ENCODE measurements at places on chromosomes 3 and 15.

GRCh38 chr3:144028798-144029411 lies 57.3 kb downstream of the DIPK2A start:
- H3K27me3 ChIP-seq = no peaks in the 10 kb centered on the region
- DNase-seq = no peak
- H3K4me3 ChIP-seq = no peak overlapping the region

DNA sequence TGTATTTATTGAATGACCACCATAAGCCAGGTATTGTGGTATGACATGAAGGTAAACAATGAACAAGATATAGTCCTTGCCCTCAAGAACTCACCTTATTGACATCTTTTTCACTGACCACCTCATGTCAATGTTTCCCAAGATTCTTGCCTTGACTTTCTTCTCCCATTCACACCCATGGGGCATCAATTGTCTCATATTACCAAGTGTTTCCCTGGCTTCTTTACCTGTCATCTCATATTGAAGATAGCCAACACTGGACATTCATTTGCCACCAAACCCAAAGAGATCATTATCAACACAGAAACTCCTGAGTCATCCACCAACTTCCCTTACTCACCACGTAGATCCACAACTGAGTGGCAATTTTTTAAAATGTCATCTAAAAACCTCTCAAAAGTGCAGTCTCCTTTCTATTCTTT lies 2.2 kb downstream of the EFHB start:
- H3K4me1 ChIP-seq = no peaks in the 10 kb centered on the region
- no peaks in the 10 kb centered on the region for H3K36me3 ChIP-seq
- no peak overlapping the region for H3K4me3 ChIP-seq
- DNase-seq = no peak
- no peaks in the 10 kb centered on the region for H3K27me3 ChIP-seq
- H3K27ac ChIP-seq = no peak overlapping the region

GRCh38 chr3:141109751-141110150 lies 58.6 kb downstream of the SPSB4 start:
- peaks cover 2% of the 10 kb centered on the region for H3K4me1 ChIP-seq
- DNase-seq = no peak
- no peaks in the 10 kb centered on the region for H3K27me3 ChIP-seq
- no peak overlapping the region for H3K4me3 ChIP-seq

DNA sequence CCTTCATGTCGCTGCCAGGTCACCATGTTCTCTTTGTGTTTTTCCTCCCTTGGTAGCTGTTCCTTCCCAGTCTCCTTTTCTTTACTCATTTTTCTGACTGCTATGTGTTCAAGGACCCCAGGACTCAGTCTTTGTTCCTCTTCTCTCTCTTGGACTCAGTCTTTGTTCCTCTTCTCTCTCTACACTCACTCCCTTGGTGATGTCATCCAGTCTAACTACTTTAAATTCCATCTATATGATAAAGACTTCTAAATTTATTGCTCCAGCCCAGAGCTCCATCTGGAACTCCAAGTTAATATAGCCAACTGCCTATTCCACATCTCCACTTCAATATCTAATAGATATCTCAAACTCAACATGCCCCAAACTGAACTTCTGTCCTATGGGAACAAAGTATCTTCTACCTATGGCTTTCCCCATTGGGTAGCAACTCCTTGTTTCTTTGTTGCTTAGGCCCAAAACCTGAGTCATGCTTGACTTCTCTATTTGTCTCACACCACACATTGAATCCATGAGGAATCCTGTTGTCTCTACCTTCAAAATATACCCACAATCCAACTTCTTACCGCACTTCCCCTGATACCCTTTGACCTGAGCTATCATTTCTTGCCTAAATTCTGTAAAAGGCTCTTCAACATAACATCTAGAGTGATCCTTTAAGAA lies 4.9 kb upstream of the DYNC1LI1 start:
- no peak overlapping the region for H3K4me3 ChIP-seq
- no peaks in the 10 kb centered on the region for H3K27me3 ChIP-seq
- H3K27ac ChIP-seq = no peak overlapping the region

- no peak for DNase-seq
- H3K27me3 ChIP-seq = no peaks in the 10 kb centered on the region
- H3K27ac ChIP-seq = no peak overlapping the region
- no peaks in the 10 kb centered on the region for H3K4me1 ChIP-seq
- H3K36me3 ChIP-seq = peaks cover 15% of the 10 kb centered on the region
Observed at GRCh38 chr15:52667597-52667996, 11.6 kb downstream of the ATOSA start.

DNA sequence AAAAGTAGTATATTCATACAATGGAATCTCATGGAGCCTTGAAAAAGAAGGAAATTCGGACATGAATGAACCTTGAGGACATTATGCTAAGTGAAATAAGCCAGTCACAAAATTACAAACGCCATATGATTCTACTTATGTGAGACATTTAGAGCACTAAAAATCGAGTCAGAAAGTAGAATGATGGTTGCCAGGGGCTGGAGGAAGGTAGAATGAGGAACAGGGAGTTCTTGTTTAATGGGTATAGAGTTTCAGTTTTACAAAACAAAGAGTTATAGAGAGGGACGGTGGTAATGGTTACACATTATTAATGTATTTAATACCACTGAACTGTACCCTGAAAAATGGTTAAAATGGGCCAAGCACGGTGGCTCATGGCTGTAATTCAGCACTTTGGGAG lies 19.5 kb downstream of the UBXN7 start:
- no peaks in the 10 kb centered on the region for H3K36me3 ChIP-seq
- H3K4me1 ChIP-seq = peaks cover 6% of the 10 kb centered on the region
- H3K27ac ChIP-seq = no peak overlapping the region
- H3K27me3 ChIP-seq = no peaks in the 10 kb centered on the region
- DNase-seq = no peak
- no peak overlapping the region for H3K4me3 ChIP-seq
